ENCODE measurements at places on chromosomes 4 and X. TPM values are rescaled to one million over a fixed set of nuclear protein-coding genes. Genes with fewer than 3 reads are reported as not detected.

The HAND2 gene
- total RNA-seq, result 0.65 TPM

The KLKB1 gene
- total RNA-seq, result not detected

The SATL1 gene
- total RNA-seq, result not detected

The TMPRSS11F gene
- total RNA-seq, result not detected

The OTOP1 gene
- not detected for total RNA-seq

All from A549 treated with Mapracorat at 1 μM for 4 hours (cell line).